GM12892 (cell line): ENCODE measurements at places on chromosomes 7 and 10.

DNA sequence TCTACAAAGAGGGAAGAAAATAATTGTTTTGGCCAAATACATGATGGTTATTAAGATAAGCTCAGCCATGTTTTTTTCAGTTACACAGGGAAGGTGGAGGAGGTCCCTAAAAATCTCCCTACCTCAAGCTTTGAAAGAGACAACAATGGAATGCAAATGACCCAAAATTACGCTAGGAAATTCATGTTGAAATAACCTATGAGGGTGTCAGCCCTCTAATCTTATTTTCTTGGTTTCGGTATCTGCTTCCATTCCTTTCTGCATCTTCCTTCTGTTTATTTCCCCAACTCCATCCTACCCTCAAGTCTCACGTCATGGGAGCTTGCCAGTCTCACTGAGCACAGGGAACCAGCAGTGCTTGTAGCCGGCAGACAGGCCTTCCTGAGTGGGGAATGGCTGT is 40.6 kb upstream of the SMNDC1 start:
- no peak for DNase-seq

GRCh38 chr10:93999401-93999851 is 5.7 kb downstream of the PLCE1 start:
- DNase-seq, result no peak

- DNase-seq, result no peak
Measured at GRCh38 chr7:2411815-2412586, 8.6 kb downstream of the CHST12 start.

GRCh38 chr10:29379208-29379607 is 90.3 kb downstream of the LYZL1 start:
- DNase-seq, result no peak

- no peak for DNase-seq
Measured at GRCh38 chr7:35424440-35424839, 170.5 kb upstream of the TBX20 start.
